Left forelimb (tissue), 1 donor: ENCODE measurements at places on chromosomes 2 and 18.

GRCh38 chr2:69625078-69625795 lies 18.3 kb downstream of the AAK1 start:
- no peak for DNase-seq

GRCh38 chr2:164992818-164993217 lies 37.5 kb upstream of the SLC38A11 start:
- no peak for DNase-seq

DNA sequence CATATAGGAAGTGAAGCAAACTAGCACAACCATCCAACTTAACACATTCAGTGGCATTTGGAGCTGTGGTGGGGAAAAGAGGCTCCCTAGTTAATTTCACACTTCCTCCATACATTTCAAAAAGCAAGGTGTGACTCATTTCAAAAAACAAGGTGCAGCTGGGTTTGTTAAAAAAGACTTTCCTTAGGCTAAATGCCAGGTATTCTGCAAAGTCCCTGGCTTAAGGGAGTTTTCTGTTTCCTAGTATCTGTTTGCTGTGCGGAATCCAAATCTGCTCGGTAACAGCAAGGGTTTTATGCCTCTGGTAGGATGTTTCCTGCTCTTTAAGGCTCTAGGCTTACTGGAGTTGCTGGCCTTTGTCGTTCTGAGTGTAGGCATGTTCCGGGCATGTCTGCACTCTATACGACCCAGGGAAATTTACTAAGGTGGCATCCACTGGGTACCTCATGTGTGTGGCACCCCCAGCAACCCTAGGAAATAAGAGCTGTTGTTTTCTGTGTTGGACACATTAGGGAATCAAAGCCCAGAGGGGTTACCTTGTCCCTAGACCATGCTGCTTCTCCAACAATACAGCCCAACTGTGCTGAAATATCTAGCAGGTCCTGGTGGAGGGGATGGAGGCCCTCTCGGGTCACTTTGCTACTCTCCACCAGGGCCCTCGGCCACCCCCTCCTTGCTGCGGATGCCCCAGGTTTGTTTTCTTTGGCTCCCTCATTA lies 634 bp upstream of the MSGN1 start:
- no peak for DNase-seq

- DNase-seq: no peak
Observed at GRCh38 chr2:119422360-119423107, 9.1 kb upstream of the TMEM37 start.

GRCh38 chr2:234521536-234521935 lies 24.7 kb upstream of the ARL4C start:
- no peak for DNase-seq

- DNase-seq: no peak
Observed at GRCh38 chr2:64722291-64723044, 68.8 kb upstream of the SERTAD2 start.

DNA sequence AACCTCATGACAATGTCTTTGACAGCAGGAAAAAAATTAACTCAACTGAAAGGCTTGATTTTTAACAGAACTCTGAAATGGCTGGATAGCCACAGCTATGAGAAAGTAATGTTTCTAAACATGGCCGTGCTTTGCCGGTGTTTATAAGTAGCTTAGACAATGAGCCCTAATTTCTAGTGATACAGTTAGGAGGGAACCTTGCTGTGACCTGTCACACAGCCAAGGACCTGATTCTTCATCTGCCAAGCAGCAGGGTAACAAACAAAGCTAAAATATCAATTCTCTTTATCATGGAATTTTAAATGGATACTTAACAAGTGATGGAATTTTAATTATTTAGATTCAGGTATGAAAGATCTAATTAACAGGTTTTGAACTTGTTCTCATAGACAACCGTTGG lies 24.3 kb upstream of the DYNC2LI1 start:
- DNase-seq: no peak

DNA sequence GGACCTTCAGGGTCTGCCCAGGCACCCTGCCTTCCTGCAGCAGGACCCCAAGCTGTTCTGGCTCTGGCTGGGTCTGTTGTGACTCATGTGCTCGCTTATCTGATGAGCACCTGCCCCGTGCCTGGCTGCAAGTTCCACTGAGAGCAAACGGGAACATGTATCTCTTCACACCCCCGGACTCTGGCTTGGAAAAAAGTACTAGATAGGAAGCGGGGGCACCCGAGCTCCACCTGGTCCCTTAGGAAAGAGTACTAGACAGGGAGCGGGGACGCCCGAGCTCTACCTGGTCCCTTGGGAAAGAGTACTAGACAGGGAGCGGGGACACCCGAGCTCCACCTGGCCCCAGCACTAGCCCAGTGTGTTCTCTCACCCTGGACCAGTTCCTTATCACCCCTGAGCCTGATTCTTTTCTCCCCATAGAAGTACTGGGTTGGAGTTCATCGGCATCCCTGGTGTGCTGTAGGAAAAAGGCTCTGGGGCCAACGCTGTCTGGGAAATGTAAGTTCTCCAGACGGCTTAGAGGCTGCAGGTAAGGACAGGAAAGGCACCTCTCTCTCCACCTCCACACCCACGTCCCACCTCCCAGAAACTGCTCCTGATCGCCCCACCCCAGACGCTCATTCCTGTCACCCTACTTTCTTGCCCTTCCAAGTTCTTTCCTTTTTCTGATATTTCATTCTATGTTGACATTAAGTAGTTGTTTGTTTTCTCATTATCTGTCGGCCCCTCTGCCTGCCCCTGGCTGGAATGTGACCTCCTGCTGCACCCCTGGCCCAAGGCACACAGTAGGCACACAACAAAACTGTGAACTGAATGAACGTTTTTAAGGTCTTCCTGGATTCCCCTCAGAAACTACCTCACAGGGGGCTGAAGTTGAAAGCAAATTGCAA lies 40.2 kb downstream of the HDAC4 start:
- no peak for DNase-seq

- DNase-seq: no peak
Observed at GRCh38 chr2:226554701-226555100, 244.9 kb downstream of the IRS1 start.
